ENCODE measurements at places on chromosomes 7 and 10.

GRCh38 chr7:68185631-68186456, 1189.2 kb downstream of the TYW1 start:
- no peak for DNase-seq

- no peak for DNase-seq
These were observed 153.8 kb upstream of the HDAC9 start for GRCh38 chr7:18341756-18342155.

DNA sequence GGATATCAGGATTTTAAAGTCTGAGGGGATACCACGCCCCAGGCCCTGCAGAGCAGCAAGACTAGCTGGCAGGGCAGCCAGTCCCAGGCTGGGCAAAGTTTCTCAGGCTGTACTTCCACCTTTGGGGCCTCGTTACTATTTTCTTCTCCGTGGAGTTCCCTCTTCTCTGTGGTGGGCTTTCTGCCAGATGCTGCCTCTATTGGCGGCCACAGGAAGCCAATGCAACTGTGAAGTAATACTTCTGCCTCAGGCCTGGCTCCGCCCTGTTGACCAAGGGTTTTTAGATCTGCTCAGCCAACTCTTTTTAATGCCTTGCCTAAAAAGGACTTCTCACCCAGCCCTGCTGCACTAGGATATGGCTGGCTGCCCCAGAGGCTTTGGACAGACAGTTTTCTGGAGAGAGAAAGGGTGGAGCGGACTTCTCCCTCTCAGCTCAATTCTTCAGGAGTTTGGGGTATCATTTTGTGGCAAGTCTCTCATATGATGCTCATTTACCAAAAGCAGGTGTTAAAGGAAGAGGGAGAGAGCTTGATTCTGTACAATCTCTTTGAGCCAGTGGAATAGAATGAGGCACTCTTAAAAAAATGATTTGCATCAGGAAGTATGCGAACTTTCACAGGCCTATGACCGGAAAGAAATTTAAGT, 67.4 kb downstream of the HHEX start:
- DNase-seq: peak; percentile 65

DNA sequence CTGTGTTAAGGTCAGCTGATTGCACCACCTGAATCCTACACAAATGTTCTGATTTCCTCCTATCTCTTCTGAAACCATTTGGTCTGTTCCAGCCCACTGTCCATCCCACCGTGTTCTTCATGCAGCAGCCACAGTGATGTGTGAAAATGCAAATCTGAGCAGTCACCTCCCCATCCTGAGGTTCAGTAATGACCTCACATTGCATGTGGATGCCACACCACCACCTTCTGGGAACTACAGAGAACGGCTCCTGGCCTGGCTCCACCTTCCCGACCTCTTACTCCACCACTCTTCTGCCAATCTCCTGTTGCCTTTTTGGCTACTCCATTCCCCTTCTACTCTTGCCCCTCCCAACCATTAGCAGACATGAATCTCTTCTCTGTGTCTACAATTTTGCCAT, 244.4 kb downstream of the TNS3 start:
- DNase-seq: no peak

- DNase-seq: no peak
These were observed 145.0 kb upstream of the CHST15 start for GRCh38 chr10:124238367-124238766.

DNA sequence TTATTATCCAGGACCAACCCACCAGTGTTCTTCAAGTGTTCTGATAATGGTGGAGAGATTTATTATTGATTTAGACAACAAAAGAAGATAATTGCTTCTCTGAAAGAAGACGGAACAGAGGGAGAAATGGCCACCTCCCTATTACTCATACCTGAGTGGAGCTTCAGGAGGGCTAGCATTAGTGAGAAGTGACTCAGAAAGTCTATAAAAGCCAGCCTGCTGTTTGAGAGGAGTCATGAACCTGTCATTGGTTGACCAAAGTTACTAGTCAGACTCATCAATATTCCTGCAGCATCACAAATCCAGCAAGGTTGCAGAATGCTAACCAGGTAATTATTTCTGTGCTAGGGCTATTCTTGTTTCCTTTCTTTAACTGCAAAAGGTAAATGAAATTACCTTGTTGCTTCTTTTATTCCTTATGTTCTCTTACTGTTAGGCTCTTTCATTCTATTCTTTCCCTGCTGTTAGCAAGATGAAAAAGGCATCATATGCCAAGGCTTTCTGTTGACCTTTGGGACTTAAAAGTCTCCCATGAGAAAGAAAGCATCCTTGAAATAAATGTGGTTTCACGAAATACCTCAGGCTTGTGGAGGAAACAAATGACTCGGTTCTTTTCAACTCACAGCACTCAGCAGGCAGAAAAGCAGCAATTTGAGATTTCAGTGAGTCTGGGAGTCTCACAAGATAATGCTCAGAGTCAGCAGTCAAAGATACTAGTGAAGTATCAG, 256.4 kb upstream of the PHYHIPL start:
- peak; percentile 50 for DNase-seq

GRCh38 chr7:71385330-71385729, 253.4 kb downstream of the GALNT17 start:
- no peak for DNase-seq

- no peak for DNase-seq
These were observed 24.8 kb downstream of the KCNH2 start for GRCh38 chr7:150953061-150953997.

GRCh38 chr7:1869452-1870130, 199.5 kb downstream of the ELFN1 start:
- no peak for DNase-seq

GRCh38 chr7:47809387-47809786, 138.9 kb downstream of the PKD1L1 start:
- DNase-seq: no peak

DNA sequence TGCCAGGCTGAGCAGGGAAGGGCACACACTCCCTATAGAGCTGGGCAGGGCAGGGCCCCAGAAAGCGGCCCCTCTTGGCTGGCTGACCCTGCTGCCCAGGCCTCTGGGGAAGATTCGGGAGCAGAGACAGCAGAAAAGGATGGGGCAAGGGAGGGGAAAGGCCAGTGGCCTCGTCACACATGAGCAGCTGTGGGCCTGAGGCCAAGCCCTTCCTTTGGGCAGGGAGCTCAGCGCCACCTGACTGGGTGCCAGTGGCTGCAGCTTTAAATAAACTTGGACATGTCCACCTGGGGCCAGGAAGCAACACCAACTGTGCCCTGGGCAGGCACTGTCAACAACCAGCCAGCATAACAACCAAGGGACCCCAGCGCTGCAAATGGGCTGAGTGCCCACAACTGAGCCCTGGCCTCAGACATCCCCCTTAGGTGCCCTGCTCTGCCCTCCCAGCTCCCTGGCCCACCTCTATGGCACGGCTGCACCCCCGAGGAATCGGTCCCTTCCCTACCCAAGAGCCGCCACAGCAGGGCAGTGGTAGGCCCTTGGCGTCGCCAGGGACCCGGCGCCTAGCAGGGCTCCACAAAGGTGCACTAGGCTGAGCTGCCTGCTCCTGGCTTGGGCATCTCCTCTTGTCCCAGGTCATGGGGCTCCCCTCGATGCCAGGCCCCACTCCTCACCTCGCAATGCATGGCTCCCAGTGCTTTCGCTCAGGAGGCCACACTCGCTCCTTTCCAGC, 2.6 kb downstream of the CAMK2B start:
- no peak for DNase-seq

DNA sequence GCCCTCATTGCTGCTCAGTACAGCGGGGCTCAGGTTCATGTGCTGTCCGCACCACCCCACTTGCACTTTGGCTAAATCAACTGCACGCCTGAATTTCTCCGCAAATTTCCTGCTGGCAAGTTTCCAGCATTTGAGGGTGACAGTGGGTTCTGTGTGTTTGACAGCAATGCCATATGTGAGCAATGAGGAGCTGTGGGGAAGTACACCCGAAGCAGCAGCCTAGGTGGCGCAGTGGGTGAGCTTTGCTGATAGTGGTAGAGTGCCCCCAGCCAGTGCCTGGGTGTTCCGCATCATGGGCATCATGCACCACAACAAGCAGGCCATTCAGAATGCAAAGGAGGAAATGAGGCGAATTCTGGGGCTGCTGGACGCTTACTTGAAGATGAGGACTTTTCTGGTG, 103.9 kb upstream of the POT1 start:
- no peak for DNase-seq

GRCh38 chr7:55288070-55288824, 76.9 kb upstream of the LANCL2 start:
- no peak for DNase-seq

- DNase-seq: no peak
These were observed 84.8 kb upstream of the MYO3A start for GRCh38 chr10:25849268-25849667.

DNA sequence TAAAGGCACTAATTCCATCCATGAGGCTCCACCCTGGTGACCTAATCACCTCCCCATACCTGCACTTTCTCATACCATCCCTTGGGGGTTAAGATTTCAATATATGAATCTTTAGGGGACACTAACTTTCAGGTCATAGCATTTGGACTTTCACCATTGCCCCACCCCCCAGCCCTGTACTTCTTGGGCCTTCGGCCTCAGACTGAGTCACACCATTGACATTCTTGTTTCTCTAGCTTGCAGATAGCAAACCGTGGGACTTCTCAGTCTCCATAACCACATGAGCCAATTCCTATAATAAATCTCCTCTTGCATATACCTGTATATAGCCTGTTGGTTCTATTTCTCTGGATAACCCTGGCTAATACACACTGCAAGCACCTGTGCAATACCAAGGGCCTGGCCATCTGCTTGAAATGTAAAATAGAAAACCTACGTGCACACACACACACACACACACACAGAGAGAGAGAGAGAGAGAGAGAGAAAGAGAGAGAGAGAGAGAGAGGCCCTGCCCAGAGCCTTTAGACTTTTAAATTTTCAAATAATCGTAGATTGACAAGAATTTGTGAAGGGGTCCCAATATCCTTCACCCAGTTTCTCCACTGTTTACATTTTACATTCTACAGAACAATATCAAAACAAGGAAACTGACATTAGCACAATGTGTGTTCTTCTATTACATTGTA, 25.3 kb downstream of the ANXA8 start:
- peak; percentile 50 for DNase-seq

GRCh38 chr10:84296091-84296981, 32.1 kb upstream of the CCSER2 start:
- DNase-seq: peak; percentile 38

GRCh38 chr10:80870282-80870681, 332.6 kb downstream of the SH2D4B start:
- DNase-seq: no peak

GRCh38 chr7:15007507-15007906, 105.0 kb upstream of the DGKB start:
- no peak for DNase-seq

DNA sequence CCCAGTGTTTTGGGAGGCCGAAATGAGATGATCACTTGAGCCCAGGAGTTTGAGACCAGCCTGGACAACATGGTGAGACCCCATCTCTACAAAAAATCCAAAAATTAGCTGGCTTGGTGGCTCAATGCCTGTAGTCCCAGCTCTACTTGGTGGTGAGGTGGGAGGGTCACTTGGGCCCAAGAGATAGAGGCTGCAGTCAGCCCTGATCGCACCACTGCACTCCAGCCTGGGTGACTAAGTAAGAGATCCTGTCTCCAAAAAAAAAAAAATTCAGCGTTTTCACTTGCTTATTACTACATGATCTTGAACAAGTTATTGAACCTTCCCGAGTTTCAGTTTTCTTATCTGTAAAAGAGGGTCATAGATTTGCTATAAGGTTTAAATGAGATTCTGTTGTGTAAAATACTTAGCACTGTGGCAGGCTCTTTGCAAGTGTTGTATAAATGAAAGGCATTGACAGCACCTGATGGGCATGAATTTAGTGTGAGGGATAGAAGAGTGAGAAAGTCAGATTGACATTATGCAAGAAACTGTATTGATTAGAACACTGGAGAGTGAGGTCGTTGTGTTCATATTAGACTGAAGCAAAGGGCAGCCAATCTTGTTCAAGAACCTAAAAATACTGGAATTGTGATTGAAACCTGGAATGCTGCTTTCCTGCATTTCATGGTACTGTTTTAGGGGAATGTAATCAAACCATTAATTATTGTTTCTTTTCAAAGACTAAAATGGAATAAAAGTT, 136.8 kb downstream of the LCOR start:
- DNase-seq: no peak

- DNase-seq: no peak
These were observed 60.9 kb downstream of the CALML3 start for GRCh38 chr10:5585517-5586206.

GRCh38 chr10:46024948-46025347, 5.5 kb downstream of the NCOA4 start:
- no peak for DNase-seq

DNA sequence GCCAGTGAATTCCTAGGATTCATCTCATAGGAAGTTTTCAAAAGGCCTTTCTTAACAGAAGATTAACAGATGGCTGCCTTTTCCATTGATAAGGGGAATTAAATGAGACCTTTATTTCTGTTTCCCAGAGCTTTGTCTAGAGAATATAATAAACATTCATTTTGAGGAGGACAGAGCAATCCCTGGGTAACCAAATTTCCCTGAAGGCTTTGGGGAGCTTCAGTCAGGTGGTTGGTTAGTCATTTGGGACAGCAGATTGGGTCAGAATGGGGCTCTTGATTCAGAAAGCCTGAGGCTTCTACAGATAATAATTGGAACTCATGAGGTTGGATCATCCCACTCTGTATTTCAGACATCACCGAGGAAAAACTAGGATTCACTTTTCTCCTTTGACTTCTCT, 21.8 kb downstream of the MXI1 start:
- DNase-seq: no peak

DNA sequence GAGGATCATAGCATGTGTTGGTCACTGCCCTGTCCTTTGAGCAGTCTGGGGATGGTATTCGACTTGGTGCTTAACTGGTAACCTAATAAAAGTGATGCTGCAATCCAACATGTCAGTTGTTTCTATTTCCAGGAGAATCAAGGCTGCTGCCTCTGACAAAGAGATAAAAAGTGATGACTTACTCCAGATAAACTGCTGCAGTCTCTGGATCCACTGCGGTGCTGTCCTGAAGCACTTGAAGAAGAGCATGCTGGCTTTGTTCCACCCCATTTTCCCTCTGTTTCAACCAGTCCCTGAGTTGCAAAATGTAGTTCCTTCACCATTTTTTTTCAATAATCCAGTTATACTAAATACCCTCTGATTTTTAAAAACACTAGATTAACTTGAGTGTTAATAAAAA, 403.5 kb upstream of the ANKRD30A start:
- DNase-seq: peak; percentile 27

DNA sequence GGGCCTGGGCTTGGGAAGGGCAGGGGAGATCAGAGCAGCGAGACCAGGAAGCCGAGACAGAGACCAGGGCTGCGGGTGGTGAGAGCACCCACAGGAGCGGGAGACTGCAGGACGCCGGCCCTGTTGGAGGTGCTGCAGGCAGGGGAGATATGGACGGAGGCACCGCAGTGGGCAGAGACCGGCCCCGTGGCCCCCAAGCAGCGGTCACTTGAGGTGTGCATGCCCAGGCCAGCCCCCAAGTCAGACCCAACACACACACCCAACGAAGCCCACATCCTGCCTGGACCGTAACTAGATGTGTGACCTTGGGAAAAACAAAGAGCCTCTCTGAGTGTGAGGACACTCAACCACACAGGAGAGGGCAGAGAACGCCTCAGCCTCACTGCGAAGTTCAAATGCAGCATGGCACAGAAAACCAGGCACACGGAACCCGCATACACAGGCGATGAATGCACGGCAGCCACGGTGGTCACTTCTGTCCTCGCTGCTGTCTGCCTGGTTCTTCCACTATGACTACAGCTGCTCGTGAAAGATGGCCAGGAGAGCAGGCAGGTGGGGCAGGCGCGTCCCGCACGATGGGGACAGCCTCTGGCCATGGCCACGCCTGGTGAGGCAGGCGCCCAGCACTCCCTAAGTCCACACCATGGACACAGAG, 214.7 kb downstream of the MAD1L1 start:
- DNase-seq: no peak

Measured in AG09309 (cell line).